ENCODE measurements at places on chromosomes 11 and 22.
A peak's percentile ranks its signal among the peaks of the same experiment; 100 is the strongest.

DNA sequence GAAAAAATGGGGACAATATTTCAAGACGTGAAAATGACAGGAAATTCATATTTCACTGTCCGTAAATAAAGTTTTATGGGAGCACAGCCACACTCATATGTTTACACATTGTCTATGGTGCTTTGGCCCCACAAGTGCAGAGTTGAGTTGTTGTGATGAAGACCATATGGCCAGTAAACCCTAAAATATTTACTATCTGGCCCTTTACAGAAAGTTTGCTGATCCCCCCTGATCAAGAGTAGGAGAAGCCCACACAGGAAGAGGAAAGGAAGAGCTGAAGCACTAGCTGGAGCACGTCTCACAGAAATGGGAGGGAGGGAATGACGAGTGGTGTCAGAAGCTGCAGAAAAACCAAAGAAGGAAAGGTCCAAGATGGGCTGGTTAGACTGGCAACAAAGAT is 78.8 kb downstream of the TNRC6B start:
- DNase-seq = no peak

GRCh38 chr11:45232341-45233080 is 53.6 kb downstream of the SYT13 start:
- DNase-seq = no peak

- DNase-seq = no peak
Measured at GRCh38 chr22:46812788-46813187, 50.3 kb downstream of the TBC1D22A start.

GRCh38 chr22:32339190-32340012 is 18.3 kb upstream of the RFPL3 start:
- DNase-seq = no peak

DNA sequence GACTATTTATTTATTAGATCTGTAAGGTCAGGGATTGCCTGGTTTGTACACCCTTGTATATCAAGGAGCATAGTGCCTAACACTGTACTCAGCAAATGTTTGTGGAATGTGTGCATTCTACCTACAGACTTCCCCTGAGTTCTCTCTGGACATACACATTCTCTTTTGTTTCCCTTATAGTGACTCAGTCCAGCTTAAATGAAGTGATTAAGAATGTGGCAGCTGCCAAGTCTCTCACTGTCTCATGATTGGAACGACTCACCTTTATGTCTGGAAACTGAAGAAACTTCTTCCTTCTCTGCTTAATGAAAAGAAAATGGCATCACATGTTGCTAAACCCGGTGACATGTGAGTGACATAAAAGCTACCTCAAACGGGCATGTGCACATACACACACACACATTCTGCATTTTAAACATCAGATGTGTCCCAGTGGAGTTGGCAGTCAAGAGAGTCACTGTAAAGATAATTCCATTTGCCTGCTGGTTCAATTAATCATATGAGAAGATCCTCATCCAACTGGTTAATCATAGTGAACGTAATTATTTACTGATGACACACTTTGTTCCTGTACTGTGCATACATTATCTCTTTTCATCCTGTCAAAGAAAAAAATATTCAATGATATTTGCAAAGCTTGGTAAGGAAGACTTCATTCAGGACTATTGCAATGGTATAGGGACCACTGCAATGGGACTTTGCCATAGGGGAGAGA is 42.8 kb downstream of the GLYAT start:
- DNase-seq = no peak

DNA sequence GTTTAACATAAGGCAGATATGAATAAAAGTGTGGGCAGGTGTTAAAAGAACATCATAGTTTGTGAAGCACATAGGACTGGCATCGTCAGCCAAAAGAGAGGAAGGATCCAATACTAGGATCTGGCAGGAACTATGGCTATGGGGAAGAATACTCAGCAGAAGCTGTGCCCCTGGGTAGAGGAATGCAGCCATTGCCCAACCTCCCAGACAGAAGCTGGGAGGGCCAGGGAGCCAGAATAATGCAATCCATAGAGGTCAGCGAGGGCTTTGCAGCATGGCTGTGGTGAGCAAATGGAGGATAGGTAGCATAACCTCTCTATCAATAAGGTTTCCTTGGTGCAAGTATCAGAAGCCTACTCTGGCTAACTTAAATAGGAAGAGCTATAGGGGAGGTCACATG is 11.7 kb upstream of the CSTF3 start:
- no peak for DNase-seq

- no peak for DNase-seq
Measured at GRCh38 chr11:7480113-7480512, 5.2 kb upstream of the OLFML1 start.

DNA sequence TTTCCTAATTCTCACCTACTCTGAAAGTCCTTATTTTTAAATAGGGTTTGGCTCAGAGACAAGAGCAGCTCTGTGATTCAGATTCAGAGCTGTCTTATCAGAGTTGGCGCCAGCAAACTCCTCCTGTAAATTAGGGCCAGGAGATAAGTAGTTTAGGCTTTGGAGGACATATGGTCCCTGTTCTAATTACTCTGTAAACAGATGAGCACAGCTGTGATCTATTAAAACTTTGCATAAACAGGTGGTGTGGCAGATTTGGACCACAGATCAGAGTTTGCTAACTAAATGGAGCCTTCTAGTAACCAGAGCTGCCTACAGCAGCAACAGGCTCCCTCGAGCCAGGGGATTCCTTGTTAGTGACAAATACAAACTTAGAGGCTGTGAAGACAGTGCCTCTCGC is 27.9 kb downstream of the YPEL1 start:
- no peak for DNase-seq

DNA sequence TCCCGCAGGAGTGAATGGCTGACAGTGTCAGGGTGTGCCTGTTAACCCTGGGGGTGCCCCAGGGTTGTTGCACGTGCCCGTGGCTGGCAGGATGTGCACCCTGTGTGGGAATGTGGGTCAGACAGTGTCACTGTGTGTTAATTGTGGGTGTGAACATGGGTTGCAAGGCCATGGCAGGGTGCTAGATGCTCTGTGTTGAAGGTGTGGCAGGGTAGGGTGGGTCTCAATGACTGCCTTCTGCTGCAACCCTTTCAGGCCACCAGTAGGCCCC is 8.3 kb downstream of the RIN1 start:
- DNase-seq = no peak

DNA sequence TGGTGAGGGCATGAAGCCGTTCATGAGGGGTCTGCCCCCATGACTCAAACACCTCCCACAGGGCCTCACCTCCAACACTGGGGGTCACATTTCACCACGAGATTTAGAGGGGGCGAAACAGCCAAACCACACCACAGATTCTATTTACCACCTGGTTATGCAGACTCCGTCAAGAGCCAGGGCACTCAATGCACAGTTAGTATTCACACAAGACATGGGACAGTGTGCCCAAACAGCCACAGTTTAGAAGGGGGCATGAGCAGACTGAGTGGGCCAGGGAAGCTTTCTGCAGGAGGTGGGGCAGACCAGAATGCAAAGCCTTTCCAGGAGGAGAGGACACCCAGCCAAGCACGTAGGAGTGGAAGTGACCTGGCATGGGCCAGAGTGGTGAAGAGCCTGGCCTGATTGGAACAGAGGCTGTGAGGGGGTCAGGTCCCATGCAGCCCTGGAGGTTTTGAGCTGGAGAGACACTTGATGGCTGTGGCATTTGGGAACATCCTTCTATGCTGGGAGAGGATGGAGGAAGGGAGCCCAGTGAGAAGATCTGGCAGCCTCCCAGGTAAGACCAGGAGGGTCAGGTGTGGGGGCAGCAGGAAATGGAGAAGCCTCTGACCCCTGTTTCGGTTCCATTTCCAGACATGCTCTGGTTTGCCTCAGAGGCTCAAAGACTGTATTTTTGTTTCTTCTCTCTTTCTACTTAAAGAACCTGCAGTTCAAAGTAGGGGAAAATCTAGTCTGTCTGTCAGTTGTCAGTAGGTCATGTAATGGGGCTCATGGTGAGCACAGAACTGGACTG is 199.1 kb upstream of the NCAM1 start:
- no peak for DNase-seq

DNA sequence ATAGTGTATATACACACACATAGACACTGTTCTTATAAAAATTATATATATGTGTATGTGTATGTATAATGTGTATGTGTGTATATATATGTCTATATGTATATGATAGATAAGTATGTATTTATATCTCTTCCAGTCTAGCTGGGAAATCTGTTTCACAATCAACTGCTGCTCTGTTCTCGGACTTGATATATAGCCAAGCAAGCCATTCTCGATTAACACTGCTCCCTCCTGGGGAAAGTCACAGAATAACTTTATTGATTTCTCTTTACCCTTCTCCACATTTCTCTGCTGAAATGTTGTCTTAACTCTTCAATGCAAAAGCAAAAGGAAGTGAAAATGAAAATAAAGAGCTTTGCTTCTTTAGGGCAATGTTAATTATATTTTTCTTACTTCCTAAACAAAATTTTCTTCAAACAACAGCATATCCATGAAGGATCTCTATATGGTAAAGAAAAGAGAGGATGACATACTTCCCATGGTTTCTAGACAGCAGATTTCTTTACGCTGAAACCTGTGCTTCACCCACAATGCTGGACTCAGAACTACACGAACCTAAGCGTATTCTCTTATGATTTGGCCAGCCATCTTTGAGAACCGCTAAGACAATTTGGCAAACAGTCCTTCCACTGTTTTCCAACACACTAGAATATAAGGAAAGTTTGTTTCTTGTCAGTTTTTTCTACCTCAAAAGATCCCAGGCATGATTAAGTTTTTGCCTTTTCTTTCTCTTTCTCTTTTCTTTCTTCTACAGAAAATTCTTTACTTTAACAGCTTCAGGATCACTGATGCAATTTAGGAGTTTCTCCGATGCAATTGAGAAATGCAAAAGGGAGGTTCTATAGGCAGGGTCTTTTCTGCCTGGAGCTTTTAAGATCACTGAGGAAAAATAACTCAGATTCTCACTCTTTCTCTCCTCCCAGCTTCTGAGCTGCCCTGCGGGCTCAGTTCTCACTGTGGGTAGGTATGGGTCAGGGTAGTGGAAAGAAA is 1.9 kb downstream of the BLID start:
- DNase-seq = no peak

- DNase-seq = no peak
Measured at GRCh38 chr11:12005476-12005875, 3.0 kb downstream of the DKK3 start.

DNA sequence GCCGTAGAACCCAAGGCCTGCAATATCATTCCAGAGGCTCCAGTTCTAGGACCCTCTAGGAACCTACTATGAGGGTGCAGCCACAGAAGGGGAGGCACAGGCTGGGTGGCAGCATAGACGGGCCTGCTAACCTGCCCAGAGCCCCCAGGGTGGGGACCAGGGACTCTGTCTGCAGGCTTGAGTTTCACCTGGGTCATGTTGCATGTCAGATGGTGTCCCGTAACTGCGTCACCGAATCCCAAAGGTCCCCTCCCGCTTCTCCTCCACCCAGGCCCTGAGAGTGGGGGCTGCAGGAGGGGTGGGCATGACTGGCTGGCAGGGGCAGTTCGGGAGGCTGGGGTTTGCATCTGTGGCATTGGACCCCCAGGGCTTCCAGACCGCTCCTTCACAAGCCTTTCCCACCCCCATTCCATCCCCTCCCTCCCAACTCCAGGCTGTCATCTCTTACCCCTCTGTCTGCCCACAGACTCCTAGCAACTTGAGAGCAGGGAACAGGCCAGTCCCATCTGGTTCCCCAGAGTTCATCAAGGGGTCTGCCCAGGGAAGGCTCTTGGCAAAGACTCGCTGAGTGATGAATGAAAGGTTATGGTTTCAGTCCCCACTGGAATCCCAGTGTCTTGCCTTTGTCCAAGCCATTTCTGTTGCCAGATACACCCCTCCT is 16.3 kb downstream of the MYO7A start:
- DNase-seq = no peak

GRCh38 chr11:87265979-87266378 is 228.2 kb downstream of the TMEM135 start:
- no peak for DNase-seq

- no peak for DNase-seq
Measured at GRCh38 chr11:62707277-62707861, at the start of the genes BSCL2 and GNG3. BSCL2 (minus strand) TSS chr11:62707424; CDS start chr11:62707195, 229 bp downstream. GNG3 (plus strand) TSS chr11:62707676; CDS start chr11:62708296, 620 bp downstream.

DNA sequence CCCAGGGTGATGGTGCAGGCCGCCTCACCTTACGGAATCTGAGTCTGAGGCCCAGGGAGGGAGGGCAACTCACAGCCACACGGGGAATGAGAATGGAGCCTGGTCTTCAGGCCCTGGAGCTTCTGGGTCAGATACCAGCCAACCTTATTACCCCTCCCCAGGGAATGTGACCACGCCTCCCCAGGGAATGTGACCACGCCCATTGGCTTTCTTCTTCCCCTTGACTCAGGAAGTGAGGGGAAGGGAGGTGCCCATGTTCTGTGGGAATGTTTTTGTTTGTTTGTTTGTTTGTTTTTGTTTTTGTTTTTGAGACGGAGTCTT is 57.5 kb upstream of the RBFOX2 start:
- no peak for DNase-seq

GRCh38 chr11:14417617-14418374 is 58.8 kb upstream of the RRAS2 start:
- DNase-seq = no peak

DNA sequence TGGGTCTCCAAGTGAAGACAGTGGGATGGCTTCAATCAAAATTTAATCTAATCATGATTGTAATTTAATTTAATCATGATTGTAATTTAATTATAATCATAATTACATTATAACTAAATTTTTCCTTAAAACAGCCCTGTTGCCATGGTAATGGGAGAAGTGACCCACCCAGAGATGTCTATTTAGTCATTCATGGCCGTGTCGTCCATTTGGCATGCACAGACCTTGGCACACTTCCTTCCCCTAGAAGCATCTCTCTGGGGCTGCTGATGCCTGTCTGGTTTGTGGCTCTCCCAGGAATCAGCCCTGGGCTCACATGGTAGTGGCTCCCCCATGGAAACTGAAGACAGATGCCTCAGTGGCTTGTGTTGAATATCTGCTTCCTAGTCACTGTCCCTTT is 27.0 kb downstream of the P4HA3 start:
- DNase-seq = no peak

DNA sequence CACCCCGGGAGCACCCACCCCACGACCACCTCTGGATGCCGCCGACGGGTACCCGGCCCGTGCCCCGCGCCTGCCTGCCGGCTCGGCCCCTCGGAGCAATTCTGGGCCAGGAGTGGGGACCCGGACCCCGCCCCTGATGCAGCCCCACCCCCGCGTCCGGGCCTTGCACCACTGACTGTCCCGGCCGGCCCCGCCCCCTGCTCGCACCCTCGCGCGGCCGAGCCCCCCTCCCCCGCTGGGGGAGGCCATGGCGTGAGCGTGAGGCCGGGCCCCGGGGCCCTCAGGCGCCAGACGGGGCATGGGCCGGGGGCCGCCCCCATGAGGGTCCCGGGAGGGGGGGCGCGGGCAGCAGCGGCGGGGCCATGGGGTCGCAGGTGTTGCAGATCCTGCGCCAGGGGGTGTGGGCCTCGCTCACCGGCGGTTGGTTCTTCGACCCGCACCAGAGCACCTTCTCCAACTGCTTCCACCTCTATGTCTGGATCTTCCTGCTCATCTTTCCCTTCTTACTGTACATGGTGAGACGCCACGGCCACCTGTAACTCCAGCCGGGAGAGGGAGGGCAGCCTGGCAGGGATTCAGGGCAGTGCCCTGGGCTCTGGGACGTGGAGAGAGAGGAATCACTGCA is 486 bp downstream of the PCNX3 start:
- DNase-seq = peak; percentile 46

- DNase-seq = no peak
Measured at GRCh38 chr22:38638728-38639127, 17.5 kb downstream of the FAM227A start.

Data from activated CD4-positive, alpha-beta T cell treated with anti-CD3 and anti-CD28 coated beads for 24 hours (primary cell).